ENCODE measurements at places on chromosomes 12 and 14.

DNA sequence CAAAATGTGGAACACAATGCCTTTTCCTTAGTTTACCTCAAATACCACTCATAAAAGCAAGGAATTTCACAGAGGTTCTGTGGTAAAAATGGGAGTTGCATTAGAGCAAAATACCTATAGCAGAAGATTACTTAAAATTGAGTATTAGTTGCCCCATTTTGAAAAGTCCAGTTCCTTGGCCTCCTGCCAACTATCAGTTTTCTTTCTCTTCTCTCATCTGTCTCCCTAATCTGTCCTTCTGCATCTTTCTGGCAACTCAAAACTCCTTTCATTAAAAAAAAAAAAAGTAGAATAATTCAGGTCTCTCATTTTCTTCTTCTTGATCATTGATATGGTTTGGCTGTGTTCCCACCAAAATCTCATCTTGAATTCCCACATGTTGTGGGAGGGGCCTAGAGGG lies 127.3 kb downstream of the ATP23 start:
- no peak for DNase-seq

DNA sequence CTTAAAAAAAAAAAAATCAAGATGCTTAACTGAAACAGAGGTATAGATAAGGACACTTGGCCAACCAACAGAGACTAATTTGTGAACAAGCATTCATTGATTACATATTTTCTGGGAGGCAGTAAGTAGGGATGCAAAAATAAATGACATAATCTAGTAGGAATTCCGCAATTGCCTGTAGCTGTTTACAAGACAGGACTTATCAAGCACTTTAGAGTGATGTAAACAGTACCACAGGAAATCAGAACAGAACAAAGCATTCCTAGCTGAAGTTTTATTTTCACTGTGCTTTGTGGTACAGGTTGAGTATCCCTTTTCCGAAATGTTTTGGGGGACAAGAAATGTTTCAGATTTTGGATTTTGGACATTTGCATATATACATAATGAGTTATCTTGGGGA lies 68.2 kb upstream of the FGD4 start:
- no peak for DNase-seq

DNA sequence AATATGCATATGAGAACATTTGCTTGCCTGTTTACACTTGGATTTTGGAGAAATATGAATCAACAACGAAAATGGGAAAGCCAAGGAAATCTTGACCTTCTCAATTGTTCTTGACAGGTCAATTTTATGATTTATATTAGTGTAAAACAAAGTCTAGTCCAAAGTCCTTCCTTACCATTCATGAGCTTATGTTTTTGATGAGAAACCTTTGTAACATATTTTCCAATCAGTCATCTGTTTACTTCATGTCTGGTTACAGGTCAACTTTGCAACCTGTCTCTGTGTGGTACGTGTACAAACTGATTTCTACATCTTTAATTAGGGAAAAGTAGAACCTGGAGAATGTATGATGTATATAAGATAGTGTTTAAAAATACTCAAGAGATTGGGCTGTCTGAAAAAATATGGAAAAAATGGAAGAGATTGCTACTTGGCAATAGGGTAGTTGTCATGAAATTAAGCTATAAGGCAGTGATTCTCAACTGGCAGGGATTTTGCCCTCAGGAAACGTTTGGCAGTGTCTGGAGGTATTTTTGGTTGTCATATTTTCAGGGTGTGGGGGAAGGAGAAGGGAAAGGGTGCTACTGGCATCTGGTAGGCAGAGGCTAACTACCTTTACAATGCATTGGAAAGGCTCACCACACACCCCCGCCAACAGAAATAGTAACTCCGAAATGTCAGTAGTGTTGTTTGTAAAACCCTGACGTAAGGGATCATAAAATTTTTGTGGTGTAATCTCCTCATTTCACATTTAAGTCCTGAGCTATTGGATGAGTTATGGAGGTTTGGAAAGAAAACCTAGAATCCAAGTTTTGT lies 110.4 kb upstream of the PTPRB start:
- DNase-seq = no peak

DNA sequence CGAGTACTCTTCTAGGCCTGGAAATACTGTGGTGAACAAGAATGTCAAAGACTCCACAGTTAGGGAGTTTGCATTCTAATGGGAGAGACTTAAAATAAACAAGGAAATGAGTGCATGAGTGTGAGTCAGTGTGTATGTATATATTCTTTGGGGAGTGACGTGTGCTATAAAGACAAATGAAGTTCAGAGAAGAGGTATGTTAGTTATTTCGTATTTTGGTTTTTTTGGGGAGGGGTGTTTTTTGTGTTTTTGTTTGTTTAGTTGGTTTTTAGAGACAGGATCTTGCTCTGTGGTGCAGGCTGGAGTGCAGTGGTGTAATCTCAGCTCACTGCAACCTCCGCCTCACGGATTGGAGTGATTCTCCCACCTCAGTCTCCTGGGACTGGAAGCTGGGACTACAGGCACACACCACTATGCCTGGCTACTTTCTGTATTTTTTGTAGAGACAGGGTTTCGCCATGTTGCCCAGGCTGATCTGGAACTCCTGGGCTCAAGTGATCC lies 74.3 kb downstream of the SRGAP1 start:
- no peak for DNase-seq

GRCh38 chr12:81022531-81022930 lies 55.3 kb upstream of the ACSS3 start:
- no peak for DNase-seq

DNA sequence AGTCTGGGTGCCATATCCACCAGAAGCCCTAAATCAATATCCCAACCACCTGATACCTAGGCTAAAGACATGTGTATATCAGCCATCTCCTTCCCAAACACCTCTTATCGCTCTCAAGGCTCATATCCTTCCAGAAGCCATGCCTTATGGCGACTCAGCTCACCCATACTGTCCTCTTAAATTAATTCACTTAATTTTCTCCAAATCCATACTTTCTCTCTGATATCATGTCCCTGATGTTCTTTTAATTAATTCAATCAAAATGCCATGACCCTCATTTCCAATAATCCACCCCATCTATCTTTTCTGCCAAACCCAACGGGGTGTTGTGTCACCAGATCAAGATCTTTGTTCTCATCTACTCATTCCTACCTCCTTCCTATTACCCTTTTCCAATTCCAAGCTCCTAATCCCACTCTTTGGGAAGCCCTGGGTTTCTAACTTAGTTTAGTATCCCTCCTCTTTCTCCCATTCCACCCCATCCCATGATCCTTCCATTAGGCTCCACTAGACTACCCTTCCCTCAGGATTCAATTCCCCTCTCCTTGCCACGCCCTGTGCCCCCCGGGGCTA lies 723 bp downstream of the ATF7 start:
- DNase-seq = no peak

GRCh38 chr14:70828188-70828587 lies 18.9 kb upstream of the MAP3K9 start:
- no peak for DNase-seq

- DNase-seq = no peak
Measured at GRCh38 chr14:95314609-95315008, 5.1 kb downstream of the CLMN start.

DNA sequence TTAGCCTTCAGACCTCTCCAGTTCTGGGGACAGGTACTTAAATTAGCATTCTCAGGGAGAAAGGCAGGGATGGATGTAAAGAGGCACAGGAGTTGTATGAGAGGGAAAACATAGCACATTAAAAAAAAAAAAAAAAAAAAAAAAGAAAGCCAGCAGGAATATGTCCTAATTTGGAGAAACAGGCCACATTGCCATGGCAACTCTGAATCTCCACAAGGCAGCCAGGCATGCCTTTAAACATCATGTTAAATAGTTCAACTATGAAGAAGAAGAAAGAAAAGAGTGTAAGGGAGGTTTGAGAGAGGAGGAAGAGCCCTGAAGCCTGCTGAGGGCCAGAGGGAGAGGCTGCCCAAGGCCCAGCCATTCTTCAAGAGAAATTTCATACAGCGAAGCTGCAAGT lies 145.8 kb downstream of the GRIN2B start:
- DNase-seq = no peak

- peak; percentile 61 for DNase-seq
Measured at GRCh38 chr12:6752167-6752920, 597 bp downstream of the MLF2 start.

- DNase-seq = no peak
Measured at GRCh38 chr14:105863296-105864108, 337.1 kb downstream of the TMEM121 start.

DNA sequence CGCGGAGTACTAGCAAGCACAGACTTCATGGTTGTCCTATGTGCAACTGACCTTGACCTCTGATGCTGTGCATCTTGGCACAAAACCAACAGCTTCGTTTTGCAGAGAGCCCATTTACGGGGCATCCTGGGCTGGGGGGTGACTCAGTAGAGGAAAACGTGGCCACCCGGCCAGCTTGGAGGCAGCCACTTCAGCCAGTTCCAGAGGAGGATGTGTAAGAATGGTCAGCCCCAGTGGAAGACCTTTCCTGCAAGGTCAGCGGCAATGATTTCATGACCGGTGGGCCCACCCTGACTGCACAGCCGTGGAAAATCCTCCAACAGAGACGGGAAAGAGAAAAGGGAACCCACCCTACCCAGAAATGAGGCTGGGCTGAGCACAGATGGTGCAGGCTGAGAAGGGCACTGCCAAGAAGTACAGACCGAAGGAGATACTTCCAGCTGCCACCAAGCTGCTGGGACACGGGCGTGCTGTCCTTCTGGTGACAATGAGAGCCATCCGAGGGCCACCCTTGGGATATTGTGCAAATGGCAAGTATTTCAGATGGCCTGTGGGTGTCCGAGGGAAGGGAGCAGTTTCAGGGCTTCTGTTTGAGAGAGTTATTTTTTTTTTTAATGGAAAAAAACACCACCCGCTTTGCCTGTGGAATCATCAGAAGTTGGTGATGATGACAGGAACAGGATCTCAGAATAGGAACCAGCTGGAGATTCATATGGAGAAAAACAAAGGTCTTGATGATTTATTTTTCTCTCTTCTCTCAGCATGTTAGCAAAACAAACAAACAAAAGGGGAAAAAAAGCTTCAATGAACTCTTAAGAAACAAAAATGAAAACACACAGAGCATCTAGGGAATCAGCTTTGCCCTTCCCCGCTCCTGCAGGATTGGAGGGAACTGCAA lies 120.2 kb upstream of the RFLNA start:
- DNase-seq = no peak

DNA sequence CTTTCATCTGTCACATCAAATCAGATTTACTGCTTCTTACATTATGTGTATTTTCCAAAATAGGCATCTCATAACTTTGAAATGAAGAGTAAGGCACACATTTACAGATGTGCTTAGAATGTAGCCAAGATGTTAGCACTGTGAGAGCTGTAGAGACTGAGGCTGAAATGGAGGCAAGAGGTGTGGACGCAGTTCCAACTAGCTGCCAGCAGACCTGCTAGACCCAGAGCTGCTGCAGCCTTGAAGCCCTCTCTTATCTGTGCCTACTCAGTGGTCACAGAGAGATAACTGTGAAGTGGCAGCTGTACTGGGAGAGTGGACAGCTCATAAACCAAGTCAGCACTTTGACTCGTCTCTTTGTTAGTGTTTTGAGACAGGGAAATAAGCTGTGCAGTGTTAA lies 470.9 kb downstream of the CCER1 start:
- DNase-seq = no peak

DNA sequence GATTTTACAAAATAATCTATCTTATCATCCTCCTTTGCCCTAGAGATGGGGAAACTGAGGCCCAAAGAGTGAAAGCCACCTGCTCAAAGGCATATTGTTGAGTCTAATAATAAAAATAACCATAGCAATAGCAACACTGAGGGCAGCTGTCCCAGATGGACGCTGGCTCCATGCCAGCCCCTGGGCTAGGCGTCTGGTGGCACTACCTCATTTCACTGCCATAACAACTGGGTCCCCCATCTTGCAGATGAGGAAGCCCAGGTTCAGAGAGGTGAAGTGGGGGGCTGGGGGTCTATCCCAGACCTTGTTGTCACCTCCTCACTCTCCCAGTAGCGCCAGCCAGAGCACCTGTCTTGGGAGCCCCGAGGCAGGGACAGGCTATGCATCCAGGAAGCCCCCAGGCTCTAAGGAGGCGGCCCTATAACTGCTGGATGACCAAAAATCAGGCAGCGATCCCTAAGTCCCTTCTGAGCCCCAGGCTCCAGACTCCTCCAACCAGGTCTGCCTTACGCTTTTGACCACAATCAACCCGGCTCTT lies 12.8 kb downstream of the BDKRB2 start:
- no peak for DNase-seq

DNA sequence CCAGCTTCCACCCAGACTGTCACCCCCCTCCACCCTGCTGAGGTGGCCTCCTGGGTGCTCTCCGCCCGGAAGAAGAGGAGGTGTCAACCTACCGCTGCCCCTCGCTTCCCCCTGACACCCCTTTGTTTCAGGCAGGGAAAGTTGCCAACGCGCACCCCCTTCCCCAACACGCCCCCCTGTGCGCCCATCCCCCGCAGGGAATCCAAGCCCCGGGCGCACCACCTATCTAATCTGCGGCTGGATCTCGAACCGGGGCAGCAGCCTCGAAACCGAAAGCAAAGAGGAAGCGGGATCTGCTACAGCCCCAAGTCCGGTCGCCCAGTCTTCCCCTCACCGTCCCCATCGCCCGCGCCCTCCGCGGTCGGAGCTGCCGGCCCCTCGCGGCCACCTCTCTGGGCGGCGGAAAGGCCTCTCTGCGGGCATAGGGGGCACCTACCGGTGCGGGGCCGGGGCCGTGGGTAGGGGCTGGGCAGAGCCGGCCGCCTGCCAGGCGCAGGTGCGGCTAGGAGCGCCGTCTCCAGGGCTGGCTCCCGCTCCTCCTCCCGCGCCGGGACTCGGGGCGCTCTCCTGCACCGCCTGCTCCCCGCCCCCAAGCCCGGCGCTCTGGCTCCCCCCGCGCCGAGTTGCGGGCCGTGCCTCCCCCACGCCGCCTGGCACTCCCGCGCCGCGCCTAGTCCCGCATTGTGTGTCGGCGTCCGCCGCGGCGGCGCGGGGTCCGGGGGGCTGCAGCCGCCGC lies 18.3 kb upstream of the PLEKHH1 start:
- peak; percentile 51 for DNase-seq

GRCh38 chr12:48934312-48934706 lies 9.0 kb upstream of the FKBP11 start:
- DNase-seq = no peak

DNA sequence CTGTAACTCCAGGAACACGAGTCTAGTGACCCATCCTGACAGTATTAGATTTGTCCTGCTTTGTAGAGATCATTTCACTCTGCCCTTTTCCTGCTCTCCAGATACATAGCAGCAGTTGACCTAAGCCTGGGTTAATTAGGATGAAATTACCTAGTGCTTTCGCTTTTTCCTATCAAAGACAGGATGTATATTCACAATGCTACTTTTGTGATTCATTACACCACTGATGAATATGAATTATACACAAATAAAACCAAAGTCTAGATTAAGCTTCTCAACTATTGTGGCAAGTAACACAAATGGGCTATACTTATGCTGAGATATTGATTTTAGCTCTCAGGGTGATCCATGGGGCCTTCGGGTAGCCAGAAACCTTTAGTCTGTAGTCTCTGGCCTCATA lies 17.9 kb downstream of the CERS5 start:
- DNase-seq = no peak

- DNase-seq = no peak
Measured at GRCh38 chr14:92316937-92317336, 6.0 kb upstream of the SLC24A4 start.

- DNase-seq = no peak
Measured at GRCh38 chr14:23829736-23830471, 123.7 kb upstream of the DHRS4 start.

GRCh38 chr12:88650715-88651114 lies 70.4 kb upstream of the KITLG start:
- DNase-seq = no peak
